ENCODE measurements at places on chromosomes 7 and 10.

DNA sequence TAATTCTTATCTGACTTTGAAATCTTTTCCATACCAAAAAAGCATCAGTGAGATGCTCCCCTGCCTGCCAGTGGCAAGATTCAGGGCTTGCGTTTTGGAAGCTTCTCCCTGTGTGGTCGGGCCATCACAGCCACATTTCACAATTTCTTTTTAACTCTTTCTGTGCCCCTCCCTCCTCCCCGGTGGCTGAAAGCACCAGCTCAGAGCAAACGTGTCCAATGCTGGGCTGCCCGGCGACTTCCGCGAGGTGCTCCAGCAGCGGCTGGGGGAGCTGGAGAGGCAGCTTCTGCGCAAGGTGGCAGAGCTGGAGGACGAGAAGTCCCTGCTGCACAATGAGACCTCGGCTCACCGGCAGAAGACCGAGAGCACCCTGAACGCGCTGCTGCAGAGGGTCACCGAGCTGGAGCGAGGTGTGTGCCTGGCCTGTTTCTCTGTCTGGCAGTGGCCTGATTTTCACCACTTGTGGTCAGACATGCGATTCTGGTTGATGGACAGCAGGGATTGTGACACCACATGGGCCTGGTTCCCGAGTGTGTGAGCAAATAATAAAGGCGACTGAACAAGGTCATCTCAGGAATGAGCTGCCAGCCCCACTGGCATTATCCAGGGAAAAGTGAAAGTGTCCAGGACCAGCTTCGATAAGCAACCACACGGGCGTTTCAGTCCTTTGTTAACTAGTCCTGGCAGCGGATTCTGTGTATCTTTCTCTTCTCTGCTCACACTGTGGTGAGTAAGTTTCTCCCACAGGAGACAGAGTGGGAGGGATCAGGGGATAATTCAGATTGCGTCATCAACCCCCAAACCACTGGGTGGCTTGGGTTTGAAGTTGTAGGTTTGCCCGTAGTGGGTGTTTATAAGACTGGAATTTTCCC, 2.6 kb downstream of the NPTX2 start:
- no peak for DNase-seq

- DNase-seq = no peak
These were observed 201.7 kb upstream of the PTN start for GRCh38 chr7:137545059-137545716.

DNA sequence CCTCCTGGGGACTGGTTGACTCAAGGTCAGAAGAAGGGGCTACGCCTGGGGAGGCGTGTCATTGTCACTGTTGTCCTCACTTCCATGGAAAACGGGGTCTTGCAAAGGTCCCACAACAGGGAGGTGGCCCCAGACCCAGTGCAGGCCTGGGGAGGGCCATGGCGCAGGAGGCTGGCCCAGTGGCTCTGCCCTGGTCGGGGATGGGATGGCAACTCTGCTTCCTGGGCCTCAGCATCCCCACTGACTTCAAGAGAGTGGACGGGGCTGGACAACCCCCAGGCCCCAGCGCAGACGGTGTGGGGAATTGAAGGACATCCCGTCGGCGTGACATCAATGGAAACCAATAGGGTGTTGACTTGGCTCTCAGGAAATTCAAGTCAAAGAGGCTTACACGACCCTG, 35.2 kb downstream of the MICALL2 start:
- DNase-seq = no peak

- DNase-seq = no peak
These were observed 163.9 kb downstream of the ST7 start for GRCh38 chr7:117117172-117117571.

GRCh38 chr10:97259119-97259518, 33.3 kb downstream of the ARHGAP19 start:
- DNase-seq = no peak

GRCh38 chr7:100575746-100576383, 2.2 kb upstream of the SAP25 start:
- DNase-seq = no peak

GRCh38 chr10:13099144-13099665, 758 bp upstream of the OPTN start:
- no peak for DNase-seq

- no peak for DNase-seq
These were observed 50.2 kb downstream of the LOXL4 start for GRCh38 chr10:98217801-98218200.

- DNase-seq = no peak
These were observed 96.9 kb downstream of the TES start for GRCh38 chr7:116307253-116307652.

- DNase-seq = no peak
These were observed 11.4 kb upstream of the GRB10 start for GRCh38 chr7:50793947-50794570.

- no peak for DNase-seq
These were observed 28.0 kb upstream of the CTTNBP2 start for GRCh38 chr7:117901089-117901797.
